ENCODE measurements at places on chromosomes 6 and 20.
A peak's percentile ranks its signal among the peaks of the same experiment; 100 is the strongest.

DNA sequence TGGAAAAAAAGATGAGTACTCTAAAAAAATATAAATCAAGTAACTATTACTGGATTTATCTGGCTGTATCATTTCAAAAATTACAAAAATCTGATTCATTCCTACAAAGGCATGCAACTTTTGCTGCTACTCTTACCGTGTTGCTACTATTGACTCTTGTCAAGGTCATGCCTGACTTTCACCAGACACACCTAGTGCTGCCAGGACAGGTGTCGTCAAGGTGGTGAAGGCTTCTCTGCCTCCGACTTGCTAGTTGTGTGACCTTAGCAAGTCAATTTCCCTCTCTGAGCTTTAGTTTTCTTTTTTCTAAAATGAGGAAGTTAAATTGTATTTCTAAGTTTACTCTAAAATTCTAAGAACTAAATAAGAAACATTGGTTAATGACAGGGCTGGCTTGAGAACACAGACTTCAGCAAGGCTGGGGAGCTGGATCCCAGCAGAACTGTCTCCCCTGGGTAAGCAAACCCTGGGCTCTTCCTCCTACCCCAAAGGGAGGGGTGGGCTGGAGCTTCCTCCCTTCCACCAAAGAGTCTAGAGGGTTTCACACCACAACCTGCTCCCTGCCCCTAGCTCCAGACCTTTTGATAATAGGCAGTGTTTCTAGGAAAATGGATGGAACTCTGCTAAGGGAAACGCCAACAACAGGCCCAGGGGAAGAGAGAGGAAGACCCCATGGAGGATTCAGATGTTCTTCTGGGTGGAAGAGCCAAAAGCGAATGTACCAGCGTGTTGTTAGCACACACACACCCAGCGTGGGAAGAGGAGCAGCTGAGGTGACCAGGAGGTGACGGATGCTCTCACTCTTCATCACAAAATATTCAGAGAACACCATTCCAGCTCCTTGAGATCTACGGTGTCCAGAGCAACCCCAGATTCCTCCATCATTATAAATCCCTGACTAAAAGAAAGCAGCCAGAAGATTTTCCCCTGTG, 47.9 kb upstream of the CITED2 start:
- no peak overlapping the region for H3K27ac ChIP-seq
- no peaks in the 10 kb centered on the region for H3K4me1 ChIP-seq
- no peak overlapping the region for H3K4me3 ChIP-seq

DNA sequence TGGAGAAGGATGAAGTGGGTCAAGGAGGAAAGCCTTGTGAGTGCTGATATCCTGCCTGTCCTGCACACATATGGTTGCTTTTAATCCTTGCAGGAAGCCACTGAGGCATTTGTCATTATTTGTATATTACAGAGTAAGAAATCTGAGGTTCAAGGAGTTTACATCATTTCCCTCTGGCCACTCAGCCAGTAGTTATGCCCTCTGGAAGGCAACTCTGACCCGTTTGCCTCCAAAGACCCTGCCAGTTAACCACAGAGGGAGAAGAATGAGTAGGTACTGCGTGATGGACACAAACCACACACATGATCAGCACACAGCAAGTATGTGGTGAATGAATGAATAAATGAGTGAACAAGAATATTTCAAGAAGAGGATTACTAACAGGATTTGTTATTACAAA, 7.9 kb upstream of the FAM210B start:
- no peak for DNase-seq
- H3K4me1 ChIP-seq: no peaks in the 10 kb centered on the region
- H3K27me3 ChIP-seq: peaks cover 29% of the 10 kb centered on the region

GRCh38 chr6:78505178-78505577, 362.2 kb upstream of the IRAK1BP1 start:
- no peaks in the 10 kb centered on the region for H3K4me1 ChIP-seq
- H3K36me3 ChIP-seq: no peaks in the 10 kb centered on the region
- no peak for DNase-seq
- no peaks in the 10 kb centered on the region for H3K27me3 ChIP-seq

DNA sequence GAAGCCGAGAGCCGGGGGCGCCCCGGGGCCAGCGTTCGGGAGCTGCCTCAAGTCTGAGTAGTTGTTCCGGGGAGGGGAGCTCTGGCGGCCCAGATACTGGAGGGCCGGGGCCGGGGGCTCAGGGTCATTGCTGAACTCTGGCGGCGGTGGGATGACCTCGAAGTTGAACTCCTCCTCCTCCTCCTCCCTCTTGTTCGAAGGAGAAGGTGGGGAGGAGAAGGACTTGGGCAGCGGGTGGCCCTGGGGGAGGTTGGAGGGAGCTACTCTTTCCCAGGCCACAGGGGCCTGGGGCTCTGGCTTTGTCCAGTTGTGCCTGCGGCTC, 37.7 kb downstream of the C6orf132 start:
- peak overlapping the region; percentile 63 for H3K4me3 ChIP-seq
- no peaks in the 10 kb centered on the region for H3K36me3 ChIP-seq
- H3K27me3 ChIP-seq: peaks cover 20% of the 10 kb centered on the region

GRCh38 chr6:18431581-18431980, 44.4 kb downstream of the RNF144B start:
- no peaks in the 10 kb centered on the region for H3K27me3 ChIP-seq
- no peaks in the 10 kb centered on the region for H3K36me3 ChIP-seq
- H3K4me3 ChIP-seq: no peak overlapping the region
- H3K27ac ChIP-seq: no peak overlapping the region
- DNase-seq: no peak

GRCh38 chr20:59378396-59378795, 78.0 kb downstream of the EDN3 start:
- no peak for DNase-seq
- no peak overlapping the region for H3K27ac ChIP-seq
- peaks cover 4% of the 10 kb centered on the region for H3K4me1 ChIP-seq
- no peaks in the 10 kb centered on the region for H3K27me3 ChIP-seq
- H3K4me3 ChIP-seq: no peak overlapping the region
- no peaks in the 10 kb centered on the region for H3K36me3 ChIP-seq

DNA sequence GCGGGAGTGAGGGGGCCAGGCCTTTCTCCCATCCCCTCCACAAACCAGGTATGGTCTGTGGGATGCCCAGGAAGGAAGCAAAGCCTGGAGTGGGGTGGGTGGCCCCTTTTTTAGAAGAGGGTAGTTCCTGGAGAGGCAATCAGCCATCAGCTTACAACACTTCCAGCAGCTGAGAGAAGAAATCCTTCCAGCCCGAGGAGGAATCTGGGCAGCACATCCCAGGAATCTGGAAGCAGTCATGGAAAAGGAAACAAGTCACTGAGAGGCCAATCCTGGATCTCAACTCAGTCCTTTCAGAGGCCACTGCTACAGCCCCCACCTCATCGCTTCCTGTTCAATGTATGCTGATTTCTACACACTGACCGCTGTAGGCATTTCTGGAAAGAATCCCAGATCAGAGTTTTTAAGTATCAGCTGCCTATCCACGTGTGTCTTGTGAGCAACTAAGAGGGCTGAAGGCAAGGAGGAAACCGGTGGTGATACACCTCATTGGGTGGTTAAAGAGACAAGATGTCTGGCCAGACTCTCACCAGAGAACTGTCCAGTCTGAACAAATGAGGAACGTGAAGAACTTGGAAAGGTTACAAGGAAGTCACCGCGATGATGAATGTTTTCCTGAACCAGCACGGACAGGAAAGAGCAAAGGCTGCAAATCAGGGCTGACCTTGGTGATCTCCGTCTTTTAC, 92.9 kb upstream of the SHLD1 start:
- no peak for DNase-seq
- no peaks in the 10 kb centered on the region for H3K27me3 ChIP-seq
- no peak overlapping the region for H3K4me3 ChIP-seq

DNA sequence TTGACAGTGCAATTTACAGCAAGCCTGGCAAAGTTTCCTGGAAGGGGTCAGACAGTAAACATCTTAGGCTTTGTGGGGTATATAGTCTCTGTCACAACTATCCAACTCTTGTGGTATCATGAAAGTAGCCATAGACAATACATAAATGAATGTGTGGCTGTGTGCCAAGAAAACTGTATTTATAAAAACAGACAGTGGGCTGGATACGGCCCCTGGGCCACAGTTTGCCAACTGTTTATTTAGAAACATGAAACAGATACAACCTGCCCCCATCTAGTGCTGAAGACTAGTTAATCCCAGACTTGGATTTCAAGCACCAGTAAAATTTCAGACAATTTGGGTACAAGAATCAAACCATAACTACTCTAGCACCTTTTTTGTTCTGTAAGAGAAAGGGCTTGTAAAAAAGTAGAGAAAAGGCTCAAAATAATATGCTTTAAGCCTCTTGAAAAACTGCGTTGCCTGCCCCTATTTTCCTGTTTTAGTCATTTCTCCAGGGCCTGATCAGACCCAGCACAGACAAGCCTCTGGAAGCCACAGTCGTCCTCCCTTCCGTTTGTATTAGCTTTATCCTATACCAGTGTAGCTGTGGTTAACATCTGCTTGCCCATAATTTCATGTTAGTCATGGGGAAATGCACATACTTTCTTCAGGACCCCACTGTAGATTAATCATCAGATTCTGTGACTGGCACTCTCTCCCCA, 30.8 kb downstream of the JAG1 start:
- DNase-seq: no peak
- H3K4me1 ChIP-seq: no peaks in the 10 kb centered on the region
- peaks cover 3% of the 10 kb centered on the region for H3K36me3 ChIP-seq
- no peak overlapping the region for H3K4me3 ChIP-seq
- no peak overlapping the region for H3K27ac ChIP-seq
- no peaks in the 10 kb centered on the region for H3K27me3 ChIP-seq

DNA sequence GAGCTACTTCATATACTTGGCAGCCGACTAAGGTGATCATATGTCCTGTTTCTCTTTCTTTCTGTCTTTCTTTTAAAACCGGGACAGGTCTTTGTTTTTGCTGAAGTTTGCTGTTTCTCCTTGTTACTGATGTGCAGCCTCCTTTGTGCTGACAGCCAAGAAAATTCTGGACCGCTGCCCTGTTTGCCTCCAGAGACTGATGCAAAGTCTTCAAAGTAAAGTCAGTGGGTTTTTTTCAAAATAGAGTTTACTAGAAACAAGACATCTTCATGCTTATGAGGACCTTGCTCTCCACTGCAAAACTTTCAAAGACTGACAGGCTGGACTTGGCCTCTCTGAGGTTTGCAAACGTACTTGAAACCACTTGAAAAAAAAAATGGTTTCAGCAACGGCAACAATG, 510.5 kb upstream of the MAP3K7 start:
- no peaks in the 10 kb centered on the region for H3K4me1 ChIP-seq
- no peaks in the 10 kb centered on the region for H3K27me3 ChIP-seq
- H3K27ac ChIP-seq: no peak overlapping the region
- H3K36me3 ChIP-seq: no peaks in the 10 kb centered on the region

DNA sequence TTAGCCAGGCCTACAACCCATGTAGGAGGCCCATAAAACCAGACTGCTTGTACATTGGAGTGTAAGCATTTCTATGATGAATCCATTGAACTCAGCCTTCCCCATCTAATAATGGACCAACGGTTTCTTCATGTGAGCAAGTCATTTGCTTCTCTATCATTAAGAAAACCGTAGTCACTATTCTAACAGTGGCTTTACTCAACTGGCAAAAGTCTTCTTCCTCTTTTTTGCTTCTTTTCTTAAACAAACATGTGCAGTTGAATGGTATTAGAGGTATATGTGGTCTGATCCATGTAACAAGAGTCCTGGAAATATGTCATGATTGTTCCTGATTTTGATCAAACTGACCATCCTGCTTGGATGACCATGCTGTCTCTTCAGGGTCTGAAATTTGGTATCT, 132.4 kb upstream of the STXBP5 start:
- DNase-seq: no peak
- H3K4me1 ChIP-seq: no peaks in the 10 kb centered on the region
- H3K36me3 ChIP-seq: no peaks in the 10 kb centered on the region
- H3K27ac ChIP-seq: no peak overlapping the region

DNA sequence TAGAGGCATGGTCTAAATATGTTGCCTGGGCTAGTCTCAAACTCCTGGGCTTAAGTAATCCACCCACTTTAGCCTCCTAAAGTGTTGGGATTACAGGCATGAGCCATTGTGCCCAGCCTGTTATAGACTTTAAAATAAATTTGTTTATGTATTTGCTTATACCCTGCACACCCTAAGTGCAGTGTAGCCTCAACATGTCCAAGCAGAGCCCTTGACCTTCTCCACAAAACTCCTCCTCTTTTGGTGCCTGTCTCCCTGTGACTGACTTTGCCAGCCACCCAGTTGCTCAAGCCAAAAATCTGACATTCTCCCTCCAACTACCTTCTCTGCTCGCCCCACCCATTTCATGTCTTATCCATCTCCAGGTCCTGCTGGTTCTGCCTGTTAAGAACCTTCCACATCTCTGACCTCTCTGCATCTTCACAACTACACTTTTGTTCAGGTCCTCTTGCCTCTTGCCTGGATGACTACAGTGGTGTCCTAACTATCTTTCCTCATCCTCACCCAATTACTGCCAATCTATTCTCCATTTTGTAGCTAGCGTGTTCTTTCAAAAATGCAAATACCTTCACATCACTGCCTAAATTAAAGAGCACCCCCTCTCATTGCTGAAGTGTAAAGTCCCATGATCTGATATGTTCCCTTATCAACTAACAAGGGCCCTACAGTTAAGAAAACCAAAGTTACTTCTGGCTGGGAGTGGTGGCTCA, 11.2 kb upstream of the KIFC1 start:
- no peaks in the 10 kb centered on the region for H3K36me3 ChIP-seq
- H3K4me1 ChIP-seq: no peaks in the 10 kb centered on the region
- H3K4me3 ChIP-seq: no peak overlapping the region
- DNase-seq: no peak
- no peak overlapping the region for H3K27ac ChIP-seq

- no peak for DNase-seq
- no peaks in the 10 kb centered on the region for H3K36me3 ChIP-seq
- H3K4me3 ChIP-seq: no peak overlapping the region
- H3K4me1 ChIP-seq: no peaks in the 10 kb centered on the region
These were observed 74.1 kb downstream of the SLC35B3 start for GRCh38 chr6:8361259-8361658.

GRCh38 chr6:42751055-42751454, 5.2 kb upstream of the TBCC start:
- no peak overlapping the region for H3K4me3 ChIP-seq
- no peak overlapping the region for H3K27ac ChIP-seq
- no peaks in the 10 kb centered on the region for H3K36me3 ChIP-seq
- DNase-seq: no peak
- no peaks in the 10 kb centered on the region for H3K4me1 ChIP-seq

DNA sequence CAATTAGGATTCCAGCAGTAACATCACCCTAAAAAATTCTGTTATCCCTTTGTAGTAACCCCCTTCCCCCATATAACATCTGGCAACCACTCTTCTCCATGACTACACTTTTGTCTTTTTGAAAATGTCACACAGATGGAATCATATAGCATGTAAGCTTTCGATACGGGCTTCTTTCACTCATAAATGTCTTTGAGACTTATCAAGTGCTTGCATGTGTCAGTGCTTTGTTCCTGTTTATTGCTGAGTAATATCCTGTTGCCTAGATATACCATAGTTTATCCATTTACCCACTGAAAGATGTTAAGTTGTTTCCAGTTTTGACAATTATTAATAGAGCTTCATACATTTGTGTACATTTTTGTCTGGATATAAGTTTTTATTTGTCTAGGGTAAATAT, 10.4 kb upstream of the SNPH start:
- no peak overlapping the region for H3K27ac ChIP-seq
- no peak for DNase-seq
- H3K27me3 ChIP-seq: no peaks in the 10 kb centered on the region
- H3K4me1 ChIP-seq: no peaks in the 10 kb centered on the region
